AG09309 (cell line): ENCODE measurements at places on chromosomes 7 and 10.

DNA sequence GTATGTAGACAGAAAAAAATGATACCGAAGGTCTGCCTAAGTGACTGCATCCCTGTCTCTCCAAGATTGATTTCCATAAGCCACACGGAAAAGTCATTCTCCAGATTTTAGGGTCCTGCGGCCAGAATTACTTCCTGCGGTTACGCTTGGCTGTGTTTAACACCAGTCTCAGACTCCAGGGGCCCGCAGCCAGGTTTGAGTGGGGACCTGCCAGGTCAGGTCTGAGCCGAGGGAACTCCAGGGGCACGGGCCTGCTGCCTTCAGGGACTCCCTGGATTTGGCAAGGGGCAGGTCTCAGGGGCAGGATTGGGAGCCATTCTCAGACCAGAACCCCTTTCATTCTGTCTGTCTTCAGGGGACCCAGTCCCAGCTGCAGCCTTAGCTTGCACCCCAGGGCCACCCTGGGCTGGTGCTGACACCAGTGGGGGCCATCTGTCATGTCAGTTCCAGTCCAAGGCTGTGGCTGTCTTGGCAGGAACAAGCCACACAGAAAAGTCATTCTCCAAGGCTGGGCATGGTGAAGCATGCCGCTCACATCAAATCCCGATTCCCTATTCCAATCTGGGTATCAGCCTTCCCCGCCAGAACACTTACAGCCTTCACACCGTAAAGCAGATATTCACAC, 39.0 kb downstream of the TMEM120A start:
- no peak for DNase-seq

- DNase-seq, result no peak
Measured at GRCh38 chr7:151585744-151586393, 66.2 kb upstream of the RHEB start.

GRCh38 chr7:66919304-66919703, 1.7 kb upstream of the TMEM248 start:
- DNase-seq, result no peak

DNA sequence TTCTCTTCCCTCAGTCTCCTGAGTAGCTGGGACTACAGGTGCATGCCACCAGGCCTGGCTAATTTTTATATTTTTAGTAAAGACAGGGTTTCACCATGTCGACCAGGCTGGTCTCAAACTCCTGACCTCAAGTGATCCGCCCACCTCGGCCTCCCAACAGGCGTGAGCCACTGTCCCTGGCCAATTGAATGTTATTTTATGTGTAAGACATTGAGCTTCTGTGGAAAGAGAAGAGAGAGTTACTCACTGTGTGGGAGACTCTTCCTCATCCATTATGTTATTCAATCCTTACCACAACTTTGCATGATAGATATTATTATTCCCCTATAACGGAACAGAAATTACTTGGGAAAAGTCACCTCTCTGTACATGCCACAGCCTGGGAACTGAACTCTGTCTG, 32.6 kb upstream of the MXI1 start:
- DNase-seq, result no peak

DNA sequence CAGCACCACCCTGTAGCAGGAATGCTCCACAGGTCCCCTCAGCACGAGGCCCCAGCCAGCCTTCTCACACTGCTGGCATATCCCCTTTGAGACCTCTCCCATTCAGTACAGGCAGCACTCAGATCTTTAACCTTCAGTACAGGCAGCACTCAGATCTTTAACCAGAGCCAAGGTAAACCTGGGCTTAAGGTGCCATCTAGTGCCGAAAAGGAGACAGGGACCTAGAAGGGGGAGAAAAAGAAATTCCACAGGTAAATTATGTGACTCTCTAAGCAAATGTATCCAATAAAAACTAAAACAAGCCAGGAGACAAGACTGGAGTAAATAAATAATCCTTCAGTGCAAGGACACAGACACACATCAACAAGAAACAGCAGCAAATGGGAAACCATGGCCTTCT, 358.6 kb downstream of the PTPRN2 start:
- no peak for DNase-seq

GRCh38 chr7:76198202-76198601, 3.5 kb upstream of the SRRM3 start:
- DNase-seq, result no peak

DNA sequence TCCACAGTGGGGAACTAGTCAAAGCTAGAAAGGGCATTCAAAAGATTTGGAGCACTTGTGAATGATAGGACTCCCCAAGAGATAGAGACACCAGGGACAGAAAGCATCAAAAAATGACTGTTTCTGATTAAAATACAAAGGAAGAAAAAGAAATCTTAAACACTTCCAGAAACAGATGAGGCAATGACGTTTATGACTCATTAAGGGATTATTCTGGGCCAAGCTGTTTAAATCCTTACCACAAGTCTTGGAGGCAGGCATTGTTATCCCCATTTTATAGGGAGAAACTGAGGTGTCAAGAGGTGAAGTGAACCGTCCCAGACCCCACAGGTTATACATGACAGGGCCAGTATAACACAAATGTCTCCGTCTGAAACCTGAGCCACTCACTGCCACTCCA, 68.3 kb upstream of the AMPH start:
- DNase-seq, result peak; percentile 35

DNA sequence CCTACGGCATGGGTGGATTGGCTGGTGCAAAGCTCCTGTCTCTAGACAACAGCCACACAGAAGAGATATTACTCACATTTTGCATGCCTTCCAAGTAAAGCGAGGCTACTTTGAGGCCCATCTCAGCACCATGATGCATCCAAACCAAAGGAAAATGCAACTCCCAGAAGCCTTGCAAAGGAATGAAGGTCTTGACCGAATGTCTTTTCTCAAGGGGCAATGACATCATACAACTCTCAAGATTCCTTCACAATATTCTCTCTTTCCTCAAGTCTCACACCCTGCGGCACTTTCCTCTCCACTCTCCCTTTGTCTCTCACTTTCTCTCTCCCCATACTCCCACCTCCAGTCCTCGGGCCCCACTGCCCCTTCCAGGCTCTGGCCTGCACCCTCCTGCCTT, 44.8 kb upstream of the CPXM2 start:
- no peak for DNase-seq

DNA sequence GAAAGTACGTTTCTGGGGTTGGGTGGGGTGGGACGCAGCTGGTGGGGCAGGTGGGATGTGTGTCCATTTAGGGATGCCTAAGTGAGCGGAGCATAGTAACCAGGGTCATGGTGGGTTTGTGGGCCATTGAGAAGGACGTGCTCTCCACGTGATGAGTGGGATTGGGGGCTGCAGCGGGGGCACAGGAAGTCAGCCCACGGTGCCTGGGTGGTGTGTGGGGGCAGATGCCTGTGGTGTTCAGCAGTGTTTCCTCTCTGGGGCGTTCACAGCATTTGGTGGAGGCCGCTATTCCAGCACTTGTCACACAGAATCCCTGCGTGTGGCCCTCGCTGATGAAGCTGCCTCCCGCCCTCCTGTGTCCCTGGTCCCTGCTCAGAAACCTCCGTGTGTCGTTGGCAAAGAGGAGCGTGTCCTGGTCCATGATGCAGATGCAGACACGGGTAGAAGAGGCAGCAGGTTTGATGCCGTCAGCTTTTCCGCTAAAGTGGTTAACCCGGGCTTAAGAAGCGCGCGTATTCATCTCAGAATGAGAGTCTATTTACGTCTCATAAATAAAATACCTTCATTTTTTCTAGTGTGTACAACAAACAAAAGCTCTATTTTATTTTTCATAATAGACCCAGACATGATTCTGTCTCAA, 274.2 kb downstream of the ADARB2 start:
- no peak for DNase-seq

DNA sequence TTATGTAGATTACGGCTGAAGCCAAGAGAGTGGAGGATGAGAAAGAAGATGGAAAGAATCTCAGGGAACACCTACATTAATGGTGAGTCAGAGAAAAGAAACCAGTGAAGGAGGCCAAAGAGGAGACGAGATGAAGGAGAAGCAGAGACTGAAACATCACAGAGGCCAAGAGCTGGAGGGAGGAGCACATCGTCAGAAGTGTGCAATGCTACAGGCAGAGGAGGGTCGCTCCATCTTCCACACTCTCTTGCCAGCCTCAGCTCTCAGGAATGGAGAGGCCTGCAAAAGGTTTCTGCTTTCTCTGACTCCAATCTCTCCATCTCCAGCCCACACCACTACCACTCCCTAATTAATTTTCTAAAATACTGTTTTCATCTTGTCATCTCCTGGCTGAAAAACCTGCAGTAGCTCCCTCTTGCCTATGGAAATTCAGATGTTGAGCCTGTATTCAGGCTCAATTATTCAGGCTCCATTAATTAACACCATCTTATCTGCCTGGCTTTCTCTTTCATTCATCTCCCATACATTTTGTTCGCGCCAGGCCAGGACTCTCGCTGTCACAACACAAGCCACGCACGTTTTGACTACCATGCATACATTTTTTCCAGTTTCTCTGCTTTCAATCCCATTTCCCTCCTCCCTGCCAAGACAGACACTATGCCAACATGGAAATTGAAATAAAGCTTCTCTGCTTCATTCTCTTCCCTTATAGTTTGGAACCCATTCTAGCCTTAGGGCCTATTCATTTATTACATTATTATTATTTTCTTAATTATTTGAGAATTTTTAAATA, 165.8 kb downstream of the INHBA start:
- DNase-seq, result no peak

- DNase-seq, result no peak
Measured at GRCh38 chr7:142788303-142789289, 17.8 kb downstream of the PRSS2 start.

- DNase-seq, result no peak
Measured at GRCh38 chr10:17795813-17796594, 13.1 kb upstream of the MRC1 start.

DNA sequence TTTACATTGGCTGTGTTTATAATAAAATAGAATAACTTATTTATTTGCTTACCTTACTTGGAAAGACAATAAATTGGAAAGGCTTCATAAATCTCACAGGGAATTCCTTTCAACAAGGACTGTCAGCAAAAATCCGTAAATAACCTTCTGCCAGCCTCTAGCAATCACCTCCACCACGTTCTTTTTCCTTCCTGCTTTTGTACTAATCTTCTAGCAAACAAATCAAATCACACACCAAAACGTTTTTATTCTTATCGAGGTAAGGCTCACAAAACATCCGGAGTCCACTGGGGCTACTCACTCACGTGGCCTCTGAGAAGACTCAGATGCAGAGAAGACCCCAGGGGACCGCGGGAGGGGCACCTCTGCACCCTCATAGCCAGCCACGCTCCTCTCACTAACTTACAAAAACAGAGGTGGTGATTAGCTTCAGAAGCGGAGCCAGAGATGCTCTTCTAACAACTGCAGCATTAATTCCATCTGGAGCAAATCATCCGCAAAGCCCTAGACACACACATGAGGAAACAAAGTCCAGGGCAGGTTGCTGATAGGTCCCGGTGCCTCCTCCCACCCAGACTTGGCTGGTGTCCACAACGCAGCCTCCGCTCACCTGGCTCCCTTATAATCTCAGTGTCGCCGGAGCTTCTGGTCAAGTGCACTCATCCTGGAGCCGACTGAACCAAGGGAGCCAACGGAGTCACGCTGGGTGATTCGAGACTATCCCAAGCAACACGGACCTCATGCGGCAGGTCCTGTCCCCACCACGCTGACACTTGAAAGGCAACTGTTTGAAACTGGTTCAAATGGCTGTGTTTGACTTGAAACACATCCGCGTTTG, 22.5 kb downstream of the CTBP2 start:
- DNase-seq, result no peak

- no peak for DNase-seq
Measured at GRCh38 chr10:5949009-5949759, 28.2 kb downstream of the IL15RA start.

DNA sequence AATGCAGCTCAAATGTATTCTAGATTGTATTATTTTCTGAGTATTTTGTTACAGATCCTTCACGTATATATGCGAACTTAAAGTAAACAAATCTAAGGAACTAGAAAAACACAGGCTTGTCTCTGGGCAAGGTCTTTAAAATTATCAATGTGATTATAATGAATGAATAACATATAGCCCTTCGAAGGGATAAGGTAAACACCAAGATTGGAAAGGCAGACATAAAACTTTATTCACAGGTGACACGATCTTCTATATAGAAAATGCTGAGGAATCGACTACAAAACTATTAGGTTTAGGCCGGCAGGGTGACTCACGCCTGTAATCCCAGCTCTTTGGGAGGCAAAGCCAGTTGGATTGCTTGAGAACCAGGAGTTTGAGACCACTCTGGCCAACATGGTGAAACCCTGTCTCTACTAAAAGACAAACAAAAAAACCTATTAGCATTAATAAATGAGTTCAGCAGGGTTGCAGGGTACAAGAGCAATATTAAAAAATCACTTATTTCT, 80.4 kb downstream of the CNNM2 start:
- no peak for DNase-seq

DNA sequence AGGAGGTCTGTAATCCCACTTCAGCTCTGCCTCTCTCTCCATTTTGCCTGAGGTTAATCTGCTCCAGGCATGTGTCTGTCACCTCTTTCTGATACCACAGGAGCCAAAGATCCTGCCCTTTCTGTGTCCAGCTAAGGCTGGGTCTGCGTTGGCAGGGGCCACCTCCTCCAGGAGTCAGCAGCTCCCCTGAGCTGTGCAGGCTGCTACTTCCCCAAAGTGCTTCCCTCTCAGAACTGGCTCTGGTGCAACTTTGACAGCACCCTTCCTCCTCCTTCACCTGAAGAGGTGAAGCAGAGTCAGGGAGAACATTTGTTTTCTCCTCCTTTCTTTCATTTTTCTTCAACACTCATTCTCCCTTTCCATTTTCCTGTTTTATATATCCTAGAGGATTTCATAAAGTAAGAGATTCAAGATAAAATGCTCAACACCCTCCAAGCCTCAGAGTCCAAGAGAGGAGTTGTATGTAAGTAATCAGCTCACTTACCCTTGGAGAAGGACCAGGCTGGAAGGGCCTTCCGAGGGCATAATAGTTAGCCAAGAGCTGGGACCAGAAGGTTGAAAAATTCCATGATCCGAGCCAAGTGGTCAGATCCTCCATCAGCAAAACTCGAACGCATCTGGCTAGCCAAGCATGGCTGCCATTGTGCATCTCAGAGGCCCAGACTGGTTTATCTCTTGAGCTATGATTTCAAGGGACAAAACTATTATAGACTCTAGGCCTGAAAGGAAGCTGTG, 257.3 kb downstream of the PTEN start:
- DNase-seq, result no peak

DNA sequence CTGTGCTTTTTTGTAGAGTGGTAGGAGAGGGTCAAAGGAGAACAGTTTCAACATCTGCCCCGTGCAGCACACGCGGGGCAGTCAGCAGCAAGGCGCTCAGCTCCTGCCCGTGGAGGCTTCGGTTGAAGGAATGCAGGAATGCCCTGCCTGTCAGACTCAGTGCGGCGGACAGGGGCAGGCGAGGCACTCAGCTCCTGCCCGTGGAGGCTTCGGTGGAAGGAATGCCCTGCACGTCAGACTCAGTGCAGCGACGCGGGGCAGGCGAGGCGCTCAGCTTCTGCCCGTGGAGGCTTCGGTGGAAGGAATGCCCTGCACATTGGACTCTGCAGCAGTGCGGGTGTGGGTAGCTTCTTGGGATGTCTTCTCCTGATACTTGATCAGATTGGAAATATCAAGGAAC, 37.0 kb downstream of the PPP2R2D start:
- no peak for DNase-seq

GRCh38 chr7:136063326-136063666, 86.1 kb upstream of the MTPN start:
- DNase-seq, result no peak

- DNase-seq, result no peak
Measured at GRCh38 chr7:53672681-53673080, 637.2 kb downstream of the POM121L12 start.
